Epithelial cell of alveolus of lung (primary cell): ENCODE measurements at places on chromosomes 12 and 14. TPM values are rescaled to one million over a fixed set of nuclear protein-coding genes. Genes with fewer than 3 reads are reported as not detected.

The LIN52 gene
- 3.8 and 4.5 TPM in 2 replicates for total RNA-seq

The BHLHE41 gene
- 0.72 and 3.1 TPM in 2 replicates for total RNA-seq

The DYRK2 gene
- 10.6 and 21.3 TPM in 2 replicates for total RNA-seq

The CHD8 gene
- 45.3 and 64.4 TPM in 2 replicates for total RNA-seq

The IGF1 gene
- 0.13 and 0.40 TPM in 2 replicates for total RNA-seq

The CIROP gene
- total RNA-seq: 0.88 TPM in 1 of 2 replicates, not detected in the other

The TEX22 gene
- total RNA-seq: 0.13 and 1.4 TPM in 2 replicates

The ALG10B gene
- 2.3 and 9.6 TPM in 2 replicates for total RNA-seq

The HOXC11 gene
- not detected in 2 replicates for total RNA-seq

The CIT gene
- 8.3 and 12.3 TPM in 2 replicates for total RNA-seq

The ABHD12B gene
- total RNA-seq: not detected in 2 replicates

The SMCO2 gene
- not detected in 2 replicates for total RNA-seq

The BDKRB2 gene
- total RNA-seq: 43.4 and 49.1 TPM in 2 replicates

The RPS29 gene
- 8,490 and 21,435 TPM in 2 replicates for total RNA-seq

The ANG gene
- total RNA-seq: 7.9 and 13.7 TPM in 2 replicates

The LMO3 gene
- 2.0 TPM in 1 of 2 replicates, not detected in the other for total RNA-seq

The MYRFL gene
- total RNA-seq: under 0.01 TPM in 1 of 2 replicates, not detected in the other

The CD9 gene
- 37.0 and 144 TPM in 2 replicates for total RNA-seq

The PRB3 gene
- total RNA-seq: not detected in 2 replicates

The KCNH5 gene
- total RNA-seq: 0.13 and 0.24 TPM in 2 replicates

The ENO2 gene
- total RNA-seq: 26.1 and 45.2 TPM in 2 replicates

The PIWIL1 gene
- total RNA-seq: not detected in 2 replicates

The DUSP16 gene
- total RNA-seq: 9.6 and 15.4 TPM in 2 replicates

The EML5 gene
- under 0.01 TPM in 1 of 2 replicates, not detected in the other for total RNA-seq

The APPL2 gene
- 14.9 and 19.0 TPM in 2 replicates for total RNA-seq
